ENCODE measurements at places on chromosomes 6 and 20.

GRCh38 chr6:37435816-37436215, 2.8 kb downstream of the CMTR1 start:
- DNase-seq, result no peak

- no peak for DNase-seq
These were observed 16.7 kb upstream of the MAK start for GRCh38 chr6:10854922-10855632.

GRCh38 chr6:15893556-15894253, 230.9 kb upstream of the DTNBP1 start:
- DNase-seq, result no peak

GRCh38 chr20:62367136-62367632, at the start of gene LAMA5:
Gene LAMA5 (minus strand): TSS chr20:62367312. CDS start chr20:62367245, 67 bp downstream.
- DNase-seq, result no peak

DNA sequence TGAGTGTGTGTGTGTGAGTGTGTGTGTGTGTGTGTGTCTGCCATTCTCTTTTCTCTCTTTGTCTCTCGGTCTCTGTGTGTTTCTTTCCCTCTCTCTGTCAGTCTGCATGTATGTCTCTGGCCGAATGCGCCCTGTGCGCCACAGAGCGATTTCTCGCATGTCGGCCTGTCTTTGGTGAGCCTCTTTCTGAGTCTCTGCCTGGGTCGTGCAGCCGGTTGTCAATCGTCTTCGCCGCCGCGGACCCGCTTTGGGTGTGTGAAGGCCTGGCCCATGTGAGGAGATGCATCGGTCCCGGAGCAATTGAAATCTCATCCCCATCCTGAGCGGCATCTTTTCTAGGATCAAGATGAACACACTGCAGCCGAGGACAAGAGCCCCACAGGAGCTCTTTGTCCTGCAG, 1567.2 kb upstream of the DEFB115 start:
- DNase-seq, result no peak

GRCh38 chr20:6012179-6012578, 41.7 kb downstream of the LRRN4 start:
- DNase-seq, result no peak

All from stimulated activated CD8-positive, alpha-beta memory T cell treated with anti-CD3 and anti-CD28 coated beads, Interleukin-15, amount 100 ng/mL, for 48 hours (primary cell).